ENCODE measurements at places on chromosomes 16 and 17. TPM values are rescaled to one million over a fixed set of nuclear protein-coding genes. Genes with fewer than 3 reads are reported as not detected.

- DNase-seq, result no peak
- H3K4me1 ChIP-seq, result peaks cover 6% of the 10 kb centered on the region
- no peak overlapping the region for H3K27ac ChIP-seq
- H3K27me3 ChIP-seq, result peaks cover 32% of the 10 kb centered on the region
- H3K36me3 ChIP-seq, result no peaks in the 10 kb centered on the region
- H3K4me3 ChIP-seq, result no peak overlapping the region
Observed at GRCh38 chr17:50279639-50280038, 5.4 kb downstream of the TMEM92 start.

DNA sequence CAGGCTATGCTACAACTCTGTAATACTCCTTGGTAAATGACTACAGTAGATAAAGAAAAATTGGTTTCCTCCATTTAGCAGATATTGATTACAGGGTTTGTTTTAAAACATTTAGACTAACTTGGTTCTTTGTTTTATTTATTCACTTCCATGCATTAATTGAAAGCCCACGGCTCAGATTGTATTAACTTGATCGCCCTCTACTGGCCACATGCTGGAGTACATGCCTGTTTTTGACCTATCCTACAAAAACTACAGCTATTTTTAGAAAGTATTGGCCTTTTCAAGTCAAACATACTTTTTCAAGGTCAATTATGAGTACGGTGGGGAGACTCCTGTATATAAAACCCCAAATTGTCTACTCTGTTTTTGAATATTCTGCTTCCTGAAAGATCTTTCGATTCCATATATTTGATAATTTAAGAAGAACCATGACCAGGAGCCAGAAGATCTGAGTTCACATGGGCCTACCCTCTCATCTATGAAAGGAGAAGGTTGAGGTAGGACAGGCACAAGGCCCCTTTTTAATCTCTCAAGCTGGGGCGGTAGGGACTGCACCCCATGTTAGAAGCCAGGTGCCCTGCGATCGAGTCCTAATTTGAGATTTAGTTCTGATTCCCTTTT lies 51.8 kb downstream of the CA10 start:
- no peak overlapping the region for H3K4me3 ChIP-seq
- H3K4me1 ChIP-seq, result no peaks in the 10 kb centered on the region
- peak; percentile 12 for DNase-seq

DNA sequence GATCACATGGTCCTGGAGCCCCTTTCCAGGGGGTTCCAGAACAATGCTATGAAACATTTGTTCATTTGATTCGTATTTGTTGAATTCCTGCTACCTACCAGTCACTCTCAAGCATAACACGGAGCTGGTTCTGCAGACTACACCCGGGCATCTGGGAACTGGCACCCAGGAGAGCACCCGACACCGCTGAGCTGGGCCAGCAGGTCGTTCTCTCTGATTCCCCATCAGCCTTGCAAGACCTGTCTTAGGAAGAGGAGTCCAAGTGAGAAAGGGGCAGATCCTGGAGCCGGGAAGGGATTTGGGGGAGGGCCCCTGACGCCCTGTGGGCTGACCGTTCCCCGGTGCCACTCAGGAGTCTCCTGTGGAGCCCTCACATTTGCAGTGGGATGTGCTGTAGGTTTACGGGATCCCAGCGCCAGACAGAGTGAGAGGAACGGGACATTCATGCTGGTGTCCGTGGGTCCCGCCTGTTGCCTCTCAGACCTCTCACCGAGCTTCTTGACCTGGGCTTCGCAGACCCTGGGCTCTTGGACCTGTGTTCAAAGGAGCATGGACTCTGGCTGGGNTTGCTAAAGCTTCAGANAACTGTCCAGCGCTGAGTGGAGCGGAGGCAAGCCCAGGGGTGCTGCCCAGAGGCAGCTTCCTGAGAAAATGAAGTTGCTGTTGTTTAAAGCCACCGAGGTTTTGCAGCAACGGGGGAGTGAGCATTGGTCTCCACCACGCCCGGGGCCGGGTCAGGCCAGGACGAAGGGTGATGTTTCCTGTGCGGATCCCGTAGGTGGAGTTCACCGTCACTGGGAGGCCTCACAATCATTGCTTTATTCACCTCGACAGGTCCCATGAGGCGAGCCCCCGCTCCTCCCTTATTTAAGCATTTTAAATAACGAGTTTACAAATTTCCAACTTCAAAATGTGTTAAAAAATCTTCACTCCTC lies 49.2 kb downstream of the METRNL start:
- no peak overlapping the region for H3K4me3 ChIP-seq
- no peak for DNase-seq
- H3K36me3 ChIP-seq, result no peaks in the 10 kb centered on the region
- H3K27ac ChIP-seq, result no peak overlapping the region

DNA sequence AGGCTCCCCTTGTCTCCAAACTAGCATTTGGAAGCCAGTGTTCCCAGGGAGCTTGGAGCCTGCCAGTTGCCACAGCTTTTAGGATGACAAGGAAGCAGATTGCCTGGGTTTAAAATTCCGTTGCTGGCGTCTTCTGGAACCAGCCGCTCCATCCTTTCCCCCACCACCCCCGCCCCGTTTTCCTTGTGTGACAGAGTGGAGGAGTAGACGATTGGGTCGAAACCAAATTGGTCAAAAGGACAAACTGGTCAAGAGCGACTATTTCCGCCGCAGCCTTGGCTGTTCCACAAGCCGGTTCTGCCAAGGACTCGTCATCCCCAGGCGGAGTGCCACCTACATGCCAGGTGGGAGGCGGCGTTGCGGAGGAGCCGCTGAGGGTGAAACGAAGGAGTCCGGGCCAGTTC lies 91.1 kb downstream of the RPA1 start:
- no peaks in the 10 kb centered on the region for H3K27me3 ChIP-seq
- H3K4me1 ChIP-seq, result no peaks in the 10 kb centered on the region
- no peaks in the 10 kb centered on the region for H3K36me3 ChIP-seq
- no peak overlapping the region for H3K27ac ChIP-seq
- no peak overlapping the region for H3K4me3 ChIP-seq
- no peak for DNase-seq

DNA sequence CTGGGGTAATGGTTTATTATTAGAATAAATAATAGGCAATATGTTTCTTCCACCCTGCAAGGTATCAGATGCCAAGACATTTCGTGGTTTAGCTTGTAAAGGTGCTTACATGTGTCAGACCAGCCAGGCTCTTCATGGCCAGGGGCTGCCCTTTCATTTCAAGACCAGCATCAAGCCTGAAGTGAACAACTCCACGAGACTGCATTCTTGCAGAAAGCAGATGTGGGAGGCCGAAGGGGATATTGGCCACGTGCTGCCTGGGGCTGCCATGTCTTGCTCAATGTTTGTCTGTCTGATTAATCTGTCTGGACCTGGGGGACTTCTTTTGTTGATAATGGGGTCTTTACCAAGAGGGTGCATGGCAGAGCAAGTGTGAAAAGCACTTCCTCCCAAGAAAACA lies 294.2 kb upstream of the RBFOX1 start:
- H3K4me1 ChIP-seq, result no peaks in the 10 kb centered on the region
- no peak overlapping the region for H3K27ac ChIP-seq
- H3K36me3 ChIP-seq, result no peaks in the 10 kb centered on the region
- no peaks in the 10 kb centered on the region for H3K27me3 ChIP-seq
- DNase-seq, result no peak
- H3K4me3 ChIP-seq, result no peak overlapping the region

DNA sequence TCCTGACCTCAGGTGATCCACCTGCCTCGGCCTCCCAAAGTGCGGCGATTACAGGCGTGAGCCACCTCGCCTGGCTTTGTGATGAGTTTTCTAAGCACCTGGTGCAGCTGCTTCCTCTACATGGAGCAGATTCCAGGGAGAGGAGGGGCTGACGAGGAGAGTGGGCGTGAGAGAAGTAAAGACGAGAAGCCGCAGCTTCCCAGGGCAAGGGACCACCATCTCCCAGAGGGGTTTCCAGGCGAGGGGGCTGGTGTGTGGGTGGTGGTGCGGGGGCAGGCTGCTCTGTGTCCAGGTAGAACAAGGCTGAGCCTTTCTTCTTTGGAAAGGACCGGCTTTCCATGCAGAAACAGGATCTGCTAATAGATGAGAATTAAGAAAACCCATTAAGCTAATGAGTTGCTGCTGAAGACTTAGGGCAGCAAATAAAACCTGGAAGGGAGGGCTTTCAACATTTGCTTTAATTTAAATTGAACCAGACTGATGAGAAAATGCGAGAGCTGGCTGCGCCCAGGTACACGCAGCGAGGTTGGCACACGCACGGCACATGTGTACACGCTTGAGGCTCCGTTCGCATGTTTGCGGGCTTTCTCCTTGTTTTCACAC lies 236.7 kb downstream of the RBFOX3 start:
- no peaks in the 10 kb centered on the region for H3K4me1 ChIP-seq
- DNase-seq, result no peak
- H3K36me3 ChIP-seq, result no peaks in the 10 kb centered on the region
- no peak overlapping the region for H3K4me3 ChIP-seq

DNA sequence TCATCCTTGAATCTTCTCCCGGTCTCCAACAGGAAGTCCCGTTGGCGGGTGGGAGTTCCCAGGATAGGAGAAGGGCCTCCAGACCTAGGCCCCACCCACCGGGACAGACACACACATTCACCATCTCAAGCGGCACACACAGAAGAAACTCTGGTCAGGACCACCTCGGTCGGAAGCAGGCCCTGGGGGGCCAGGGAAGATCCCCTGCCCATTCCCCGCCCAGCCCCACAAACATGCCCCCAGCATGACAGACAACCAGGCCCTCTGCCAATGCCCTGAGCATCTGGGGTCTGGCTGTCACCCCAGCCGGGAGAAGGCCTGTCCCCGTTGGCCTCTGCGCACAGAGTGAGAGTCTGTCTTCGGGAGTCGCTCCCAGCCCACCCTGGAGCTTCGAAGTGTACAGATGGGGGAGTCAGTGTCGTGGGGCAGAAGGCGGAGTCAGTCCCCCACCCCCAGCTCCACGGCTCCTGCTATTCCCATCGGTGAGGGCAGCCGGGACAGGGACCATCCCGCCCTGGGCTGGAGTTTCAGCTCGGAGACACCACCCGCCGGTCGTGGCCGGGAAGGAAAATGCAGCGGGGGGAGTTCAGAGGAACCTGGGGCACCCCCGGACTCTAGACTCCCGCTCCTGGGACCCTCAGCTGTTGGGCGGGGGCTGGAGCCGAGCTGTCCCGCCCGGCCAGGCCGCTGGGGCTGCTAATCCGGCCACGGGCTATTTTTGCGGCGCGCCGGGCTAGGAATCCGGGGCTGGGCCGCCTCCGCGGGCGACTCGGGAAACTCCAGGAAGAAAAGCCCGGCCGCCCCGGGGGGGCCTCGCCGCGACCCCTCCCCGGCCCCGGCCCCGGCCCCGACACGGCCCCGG lies 660 bp downstream of the RHBDF1 start:
- DNase-seq, result no peak
- no peak overlapping the region for H3K4me3 ChIP-seq
- H3K36me3 ChIP-seq, result no peaks in the 10 kb centered on the region
- peaks cover 39% of the 10 kb centered on the region for H3K27me3 ChIP-seq
- H3K4me1 ChIP-seq, result peaks cover 11% of the 10 kb centered on the region
- H3K27ac ChIP-seq, result no peak overlapping the region

DNA sequence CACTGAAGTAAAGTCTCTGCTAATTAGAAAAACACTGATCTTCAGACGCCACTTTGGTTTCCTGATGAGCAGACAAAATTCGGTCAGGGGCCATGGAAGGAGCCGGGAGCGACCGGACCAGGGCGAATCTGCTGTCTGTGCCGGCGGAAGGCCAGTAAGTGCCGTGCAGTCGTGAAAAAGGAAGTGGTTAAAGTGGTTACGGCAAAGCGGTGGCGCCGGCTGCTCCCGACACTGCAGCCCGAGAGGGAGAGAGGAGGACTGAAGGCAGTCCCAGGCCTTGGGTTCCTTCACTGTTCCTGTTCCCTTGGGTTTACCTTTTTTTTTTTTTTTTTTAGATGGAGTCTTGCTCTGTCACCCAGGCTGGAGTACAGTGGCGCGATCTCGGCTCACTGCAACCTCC lies 17.3 kb upstream of the HEXD start:
- peaks cover 13% of the 10 kb centered on the region for H3K36me3 ChIP-seq
- H3K4me3 ChIP-seq, result peak overlapping the region; percentile 72
- peak overlapping the region; percentile 73 for H3K27ac ChIP-seq
- H3K4me1 ChIP-seq, result peaks cover 8% of the 10 kb centered on the region

DNA sequence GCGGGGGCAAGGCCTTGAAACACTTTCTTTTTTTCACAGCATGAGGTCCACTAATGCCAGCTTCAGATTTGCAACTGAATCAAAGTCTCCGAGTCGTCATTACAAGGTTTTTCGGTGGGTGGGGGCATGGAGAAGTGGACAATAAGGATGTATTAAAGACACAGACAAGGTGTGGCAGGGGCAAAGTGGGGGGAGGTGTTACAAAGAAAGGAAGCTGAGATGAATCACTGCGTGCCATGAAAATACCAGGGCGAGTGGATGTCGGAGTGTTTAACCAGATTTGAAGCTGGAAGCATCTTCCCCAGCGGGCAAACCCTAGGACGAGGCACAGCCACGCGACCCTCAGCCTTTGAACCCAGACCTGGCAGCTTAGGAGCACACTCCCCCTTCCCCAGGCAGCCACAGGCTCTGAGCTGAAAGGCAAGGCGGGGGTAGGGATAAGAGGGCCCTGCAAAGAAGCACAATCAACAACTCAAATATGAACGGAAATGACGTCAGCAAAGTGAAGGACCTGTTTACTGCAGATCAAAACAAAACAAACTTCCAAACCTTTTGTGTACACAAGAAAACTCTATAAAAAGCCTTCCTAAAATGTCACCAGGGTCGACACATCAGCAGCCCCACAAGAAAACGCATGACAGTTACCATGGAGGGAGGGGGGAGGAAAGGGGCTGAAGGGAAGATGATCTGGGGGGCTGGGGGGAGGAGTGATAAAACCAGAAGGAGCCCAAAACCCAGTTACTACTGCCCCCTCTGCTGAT lies 5.6 kb upstream of the ZFHX3 start:
- peaks cover 5% of the 10 kb centered on the region for H3K4me1 ChIP-seq
- no peak overlapping the region for H3K4me3 ChIP-seq
- DNase-seq, result no peak
- no peak overlapping the region for H3K27ac ChIP-seq
- H3K27me3 ChIP-seq, result peaks cover 8% of the 10 kb centered on the region

GRCh38 chr17:74271901-74272561 lies 2.0 kb upstream of the DNAI2 start:
- no peak overlapping the region for H3K27ac ChIP-seq
- no peak for DNase-seq
- peaks cover 18% of the 10 kb centered on the region for H3K4me1 ChIP-seq
- H3K4me3 ChIP-seq, result no peak overlapping the region

GRCh38 chr17:69460963-69461922 lies 46.7 kb downstream of the MAP2K6 start:
- H3K4me1 ChIP-seq, result peaks cover 7% of the 10 kb centered on the region
- H3K4me3 ChIP-seq, result no peak overlapping the region
- no peak overlapping the region for H3K27ac ChIP-seq
- DNase-seq, result no peak

- H3K4me3 ChIP-seq, result peak overlapping the region; percentile 76
- peaks cover 7% of the 10 kb centered on the region for H3K4me1 ChIP-seq
- H3K27me3 ChIP-seq, result peaks cover 60% of the 10 kb centered on the region
- H3K27ac ChIP-seq, result no peak overlapping the region
- peak; percentile 58 for DNase-seq
Observed at GRCh38 chr16:49857423-49858181, 1.7 kb upstream of the ZNF423 start.

- DNase-seq, result no peak
- H3K4me3 ChIP-seq, result no peak overlapping the region
- H3K27me3 ChIP-seq, result no peaks in the 10 kb centered on the region
Observed at GRCh38 chr17:57533684-57534305, 211.3 kb downstream of the CCDC182 start.

- H3K4me3 ChIP-seq, result no peak overlapping the region
- no peaks in the 10 kb centered on the region for H3K4me1 ChIP-seq
- H3K36me3 ChIP-seq, result no peaks in the 10 kb centered on the region
Observed at GRCh38 chr17:13302983-13303382, 285.2 kb upstream of the ELAC2 start.

GNG13 gene
- not detected for total RNA-seq

AATK gene
- total RNA-seq, result 0.21 TPM

ALOX15B gene
- total RNA-seq, result 0.08 TPM

TNFRSF17 gene
- not detected for total RNA-seq

WNT9B gene
- total RNA-seq, result not detected
